ENCODE measurements at places on chromosomes 2 and 18. TPM values are rescaled to one million over a fixed set of nuclear protein-coding genes. Genes with fewer than 3 reads are reported as not detected.

The GBX2 gene
- not detected for total RNA-seq

The OR6B2 gene
- not detected for total RNA-seq

The RNU2-63P gene
- total RNA-seq = 3.5 TPM

The HJURP gene
- total RNA-seq = not detected

The MYOM1 gene
- total RNA-seq = 5.6 TPM

- DNase-seq = no peak
These were observed 23.8 kb upstream of the PXDN start for GRCh38 chr2:1767939-1768691.
